GDM1 (cell line): ENCODE measurements at places on chromosomes 12 and 14.
A peak's percentile ranks its signal among the peaks of the same experiment; 100 is the strongest.

- DNase-seq, result no peak
Observed at GRCh38 chr14:65470404-65470880, 57.9 kb downstream of the FUT8 start.

DNA sequence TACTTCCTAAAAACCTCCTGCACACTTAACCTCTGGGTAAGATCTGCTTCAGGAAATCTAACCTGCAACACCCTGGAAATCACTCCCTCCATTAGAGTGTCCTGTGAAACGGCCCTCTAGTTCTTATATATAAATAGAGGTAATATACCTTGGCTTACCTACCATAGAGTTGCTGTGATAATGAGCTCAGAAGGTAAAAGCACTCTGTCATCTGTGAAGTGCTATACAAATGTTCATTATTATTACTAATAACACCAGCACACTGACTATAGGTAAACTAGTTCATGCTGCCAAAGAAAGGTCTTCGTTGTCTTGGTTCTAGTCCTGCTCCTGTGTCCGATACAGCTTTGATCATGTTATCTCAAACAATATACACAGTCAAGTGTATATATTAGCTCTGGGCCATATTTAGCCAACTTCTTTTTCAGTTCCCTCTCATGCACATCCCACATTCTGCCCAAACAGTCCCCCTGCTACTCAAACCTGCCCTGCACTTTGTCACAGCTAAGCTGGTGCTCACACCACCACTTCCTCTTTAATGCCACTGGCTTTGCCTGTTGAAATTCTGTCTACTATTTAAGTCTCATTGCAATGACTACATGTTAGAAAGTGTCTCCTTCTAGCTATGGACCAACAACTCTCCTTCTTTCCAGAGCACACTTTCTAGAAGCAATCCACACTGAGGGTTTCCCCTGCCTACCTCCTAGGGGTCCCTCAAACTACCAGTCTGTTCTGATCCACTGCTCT, 5.1 kb downstream of the E2F7 start:
- peak; percentile 77 for DNase-seq

DNA sequence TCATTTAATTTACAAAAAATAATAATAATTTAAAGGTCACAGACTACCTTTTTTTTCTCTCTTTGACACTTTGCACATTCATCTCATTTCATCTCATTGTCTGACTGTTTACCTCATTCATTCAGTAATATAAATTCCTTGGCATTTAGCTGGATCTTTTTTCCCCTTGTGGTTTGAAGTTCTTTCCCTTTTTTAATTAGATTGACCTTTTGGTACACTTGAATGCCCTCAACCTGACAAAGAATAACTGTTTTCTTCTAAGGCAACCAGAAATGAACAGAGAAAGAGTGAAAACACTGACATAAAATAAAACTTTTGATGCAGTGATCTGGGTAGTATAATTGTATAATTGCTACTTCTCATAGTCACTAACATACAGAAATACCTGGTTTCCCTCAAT, 774.9 kb upstream of the NOVA1 start:
- DNase-seq, result no peak

DNA sequence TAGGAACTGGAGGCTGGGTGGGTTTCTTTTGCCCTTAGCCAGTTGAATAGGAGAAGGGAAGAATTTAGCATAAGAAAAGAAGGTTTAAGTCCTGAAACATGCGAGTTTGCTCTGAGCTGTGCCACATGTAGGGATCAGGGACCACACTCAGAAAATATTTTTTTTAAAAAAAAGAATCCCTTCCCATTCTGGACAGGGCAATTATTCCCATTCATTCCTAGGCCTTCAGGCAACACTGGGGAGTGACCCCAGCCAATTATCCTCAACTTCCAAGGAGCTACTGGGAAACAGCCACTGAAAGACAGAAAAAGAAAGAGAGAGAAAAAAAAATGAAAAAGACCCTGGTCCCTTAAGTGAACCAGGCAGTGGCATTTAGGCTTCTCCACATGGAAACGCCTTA, 115.1 kb downstream of the RIN3 start:
- DNase-seq, result no peak

DNA sequence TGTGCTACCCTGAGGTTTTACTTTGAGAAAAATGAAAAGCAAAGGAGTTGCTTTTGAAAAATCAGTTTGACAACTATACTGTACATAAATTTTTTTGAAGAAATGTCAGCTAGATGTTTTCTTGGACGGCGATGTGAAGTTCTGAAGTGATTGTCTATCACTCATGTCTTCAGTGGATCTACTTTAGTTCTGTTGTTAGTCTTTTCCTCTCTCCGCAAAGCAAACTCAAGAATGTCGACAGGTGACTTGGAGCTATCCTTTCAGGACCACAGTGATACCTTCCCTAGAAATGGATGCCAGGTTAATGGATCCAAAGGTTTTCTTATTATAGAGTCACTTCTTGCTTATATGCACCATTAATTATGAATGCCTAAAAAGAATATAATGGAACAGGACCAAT, 1.2 kb downstream of the PTPRO start:
- no peak for DNase-seq

- DNase-seq, result no peak
Observed at GRCh38 chr12:49808686-49809380, 19.4 kb downstream of the NCKAP5L start.

DNA sequence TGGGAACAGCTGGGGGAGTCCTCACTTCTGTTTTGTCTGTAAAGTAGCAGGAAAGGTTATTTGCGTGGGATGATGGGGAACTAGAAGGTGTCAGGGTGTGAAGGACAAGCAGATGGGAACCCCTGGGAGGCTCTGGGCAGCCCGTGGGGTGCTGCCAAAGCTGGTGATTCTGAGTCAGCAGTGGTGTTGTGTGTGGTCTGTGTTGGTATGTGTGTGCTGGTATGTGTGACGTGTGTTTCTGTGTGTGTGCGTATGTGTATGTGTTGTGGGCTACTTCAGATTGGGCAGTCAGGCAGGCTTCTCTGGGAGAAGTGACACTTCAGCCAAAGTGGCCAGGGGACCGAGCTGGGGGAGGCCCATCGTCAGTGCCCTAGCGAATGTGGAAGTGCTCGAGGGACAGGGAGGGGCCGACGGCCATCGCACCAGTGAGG, 15.3 kb upstream of the BDKRB2 start:
- DNase-seq, result no peak

GRCh38 chr12:88225776-88226175, 83.7 kb downstream of the TMTC3 start:
- DNase-seq, result no peak

- no peak for DNase-seq
Observed at GRCh38 chr14:99940064-99940463, 125.2 kb upstream of the EVL start.

- DNase-seq, result no peak
Observed at GRCh38 chr12:5099591-5099990, 55.9 kb downstream of the KCNA5 start.

- no peak for DNase-seq
Observed at GRCh38 chr12:44021471-44021971, 185.6 kb downstream of the TMEM117 start.

GRCh38 chr14:104293231-104293841, 154.9 kb downstream of the KIF26A start:
- no peak for DNase-seq

DNA sequence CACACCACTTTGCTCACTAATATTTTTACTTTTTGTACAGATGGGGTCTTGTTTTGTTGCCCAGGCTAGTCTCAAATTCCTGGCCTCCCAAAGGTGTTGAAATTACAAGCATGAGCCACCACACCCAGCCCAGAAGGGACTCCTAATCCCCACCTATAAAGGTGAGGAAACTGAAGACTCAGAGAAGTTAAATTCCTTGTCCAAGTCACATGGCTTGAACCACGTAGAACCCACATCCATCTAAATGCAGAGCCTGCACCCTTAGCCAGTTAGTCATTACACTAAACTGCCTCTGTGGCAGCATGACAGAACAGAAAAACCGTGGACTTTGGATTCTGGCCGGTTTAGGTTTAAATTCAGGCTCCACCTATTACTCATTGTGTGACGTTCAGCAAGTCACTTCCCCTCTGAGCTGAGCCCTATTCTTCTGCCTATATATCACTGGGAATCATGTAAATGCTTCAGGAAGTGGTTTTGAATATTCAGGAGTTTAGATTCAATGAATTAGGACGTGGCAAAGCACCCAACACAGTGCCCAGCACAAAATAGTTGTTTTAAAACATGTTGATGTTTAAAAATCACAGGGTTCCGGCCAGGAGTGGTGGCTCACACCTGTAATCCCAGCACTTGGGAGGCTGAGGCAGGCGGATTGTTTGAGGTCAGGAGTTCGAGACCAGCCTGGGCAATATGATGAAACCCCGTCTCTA, 3.0 kb upstream of the CORO1C start:
- DNase-seq, result peak; percentile 49

DNA sequence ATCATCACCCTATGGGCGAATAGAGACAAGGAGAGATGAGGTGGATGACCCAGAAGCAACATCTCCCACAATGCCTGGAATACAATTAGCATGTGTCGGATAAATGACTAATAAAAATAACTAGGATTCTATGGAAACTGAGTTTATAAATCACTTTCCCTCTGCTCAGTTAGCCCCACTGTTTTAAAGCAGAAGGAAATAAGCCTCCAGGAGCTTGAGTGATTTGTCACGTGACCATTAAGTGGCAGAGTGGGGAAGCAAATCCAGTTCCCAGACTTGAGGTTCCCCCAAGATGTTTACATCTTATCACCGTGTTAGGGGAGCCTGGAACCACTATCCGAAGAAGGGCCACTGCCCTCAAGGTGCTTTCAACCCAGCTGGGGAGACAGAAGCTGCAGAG, 136.5 kb upstream of the CCND2 start:
- DNase-seq, result no peak

DNA sequence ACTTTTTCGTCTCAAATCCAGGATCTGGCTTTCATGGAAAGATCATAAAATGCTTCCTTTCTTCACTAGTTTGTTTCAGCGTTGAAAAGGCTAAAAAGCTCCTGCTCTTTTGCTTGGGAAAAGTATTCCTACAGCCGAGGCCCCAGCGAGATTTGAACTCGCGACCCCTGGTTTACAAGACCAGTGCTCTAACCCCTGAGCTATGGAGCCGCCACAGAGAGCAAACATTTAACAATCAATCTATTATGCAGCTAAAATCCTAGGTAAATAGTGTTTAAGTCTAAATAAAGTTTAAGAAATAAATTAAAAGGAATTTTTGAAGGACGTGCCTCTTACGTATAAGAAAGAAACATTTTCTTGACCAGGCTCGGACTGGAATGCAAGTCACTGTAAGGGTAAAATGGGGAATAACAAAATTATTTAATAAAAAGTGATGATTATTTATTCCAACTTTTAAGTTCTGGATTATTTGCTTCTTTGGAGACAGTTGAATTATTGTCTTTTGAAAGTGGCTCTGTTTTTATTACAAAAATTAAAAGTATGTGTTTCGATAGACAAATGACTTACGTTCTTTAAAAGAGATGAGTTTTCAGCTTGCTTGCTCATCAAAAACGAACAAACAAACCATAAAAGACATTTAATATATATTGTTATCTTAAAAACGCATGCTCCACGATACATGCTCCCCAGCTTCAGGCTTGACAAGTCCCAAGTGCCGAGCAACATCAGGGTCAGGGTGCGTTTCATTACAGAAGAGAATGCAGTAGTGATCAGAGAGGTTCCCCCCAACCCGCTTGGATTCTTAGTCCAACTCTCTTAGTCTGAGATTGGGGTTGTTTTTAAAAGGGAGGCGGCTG, 10.2 kb downstream of the OR6S1 start:
- peak; percentile 29 for DNase-seq

- peak; percentile 14 for DNase-seq
Observed at GRCh38 chr12:76346798-76347420, 1.3 kb downstream of the BBS10 start.

DNA sequence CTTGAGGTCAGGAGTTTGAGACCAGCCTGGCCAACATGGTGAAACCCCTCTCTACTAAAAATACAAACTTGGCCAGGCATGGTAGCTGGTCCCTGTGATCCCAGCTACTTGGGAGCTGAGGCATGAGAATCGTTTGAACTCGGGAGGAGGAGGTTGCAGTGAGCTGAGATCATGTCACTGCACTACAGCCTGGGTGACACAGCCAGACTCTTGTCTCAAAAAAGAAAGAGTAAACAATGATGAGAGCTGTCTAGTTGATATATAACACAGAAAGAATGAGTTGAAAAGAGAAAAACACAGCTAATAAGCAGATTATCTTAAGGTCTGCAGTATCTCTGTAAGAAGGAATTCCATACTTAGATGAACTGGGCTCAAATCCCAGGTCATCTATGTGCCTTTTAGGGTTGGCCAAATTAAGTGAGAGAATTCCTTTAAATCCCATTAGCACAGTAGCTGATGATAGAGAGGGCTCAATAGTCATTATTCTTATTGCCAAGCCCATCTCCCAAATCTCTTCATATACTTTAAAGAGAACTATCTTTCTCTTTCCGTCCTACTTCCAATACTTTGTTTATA, 31.1 kb upstream of the STRAP start:
- DNase-seq, result no peak

DNA sequence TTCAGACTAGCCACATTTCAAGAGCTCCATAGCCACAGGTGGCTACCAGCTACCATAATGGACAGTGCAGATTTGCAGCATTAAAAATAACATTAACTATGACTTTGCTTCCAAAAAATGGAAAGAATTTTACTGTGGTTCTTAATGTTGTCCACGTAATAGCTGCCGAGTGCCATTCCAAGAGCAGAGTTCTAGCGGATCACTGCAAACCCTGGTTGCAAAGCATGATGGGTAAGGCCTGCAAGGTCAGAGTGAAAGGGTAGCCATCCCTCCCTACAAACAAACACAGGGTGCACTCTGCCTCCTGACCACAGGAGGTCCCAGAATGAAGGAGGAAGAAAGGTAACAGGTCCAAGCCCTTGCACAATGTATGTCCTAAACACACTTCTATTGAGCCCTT, 157.6 kb downstream of the DPF3 start:
- DNase-seq, result no peak

DNA sequence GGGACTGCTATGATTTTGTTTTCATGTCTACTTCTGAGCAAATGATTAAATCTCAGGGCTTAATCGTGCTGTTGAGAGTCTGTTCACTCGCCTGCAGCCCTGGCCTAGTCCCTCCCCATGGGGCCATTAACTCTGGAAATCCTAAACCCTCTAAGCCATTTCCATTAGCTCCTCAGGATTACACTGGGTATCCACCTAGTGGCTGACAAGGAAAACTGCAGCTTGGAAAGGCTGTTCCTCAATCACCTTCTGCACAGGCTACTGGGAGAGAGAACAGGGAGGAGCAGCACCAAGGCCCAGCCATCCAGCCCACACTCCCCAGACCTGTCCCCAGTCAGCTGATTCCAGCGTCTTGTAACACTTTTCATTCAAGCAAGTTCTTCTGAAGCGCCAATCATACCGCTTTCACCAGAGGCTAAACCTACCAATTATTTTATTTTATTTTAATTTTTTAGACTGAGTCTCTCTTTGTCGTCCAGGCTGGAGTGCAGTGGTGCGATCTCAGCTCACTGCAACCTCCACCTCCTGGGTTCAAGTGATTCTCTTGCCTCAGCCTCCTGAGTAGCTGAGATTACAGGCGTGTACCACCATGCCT, 48.7 kb downstream of the NEUROD4 start:
- DNase-seq, result peak; percentile 38

- no peak for DNase-seq
Observed at GRCh38 chr12:89863493-89863938, 154.9 kb upstream of the ATP2B1 start.

- DNase-seq, result no peak
Observed at GRCh38 chr14:69142101-69142500, 10.8 kb downstream of the DCAF5 start.

GRCh38 chr12:72499244-72499643, 227.1 kb downstream of the TRHDE start:
- DNase-seq, result no peak

- no peak for DNase-seq
Observed at GRCh38 chr12:16062611-16063010, 151.5 kb downstream of the DERA start.

- no peak for DNase-seq
Observed at GRCh38 chr14:91674911-91675310, 57.0 kb downstream of the CATSPERB start.

- no peak for DNase-seq
Observed at GRCh38 chr14:68318828-68319227, 474.0 kb downstream of the ZFP36L1 start.
